ENCODE measurements at places on chromosomes 7 and 10. TPM values are rescaled to one million over a fixed set of nuclear protein-coding genes. Genes with fewer than 3 reads are reported as not detected.

DNA sequence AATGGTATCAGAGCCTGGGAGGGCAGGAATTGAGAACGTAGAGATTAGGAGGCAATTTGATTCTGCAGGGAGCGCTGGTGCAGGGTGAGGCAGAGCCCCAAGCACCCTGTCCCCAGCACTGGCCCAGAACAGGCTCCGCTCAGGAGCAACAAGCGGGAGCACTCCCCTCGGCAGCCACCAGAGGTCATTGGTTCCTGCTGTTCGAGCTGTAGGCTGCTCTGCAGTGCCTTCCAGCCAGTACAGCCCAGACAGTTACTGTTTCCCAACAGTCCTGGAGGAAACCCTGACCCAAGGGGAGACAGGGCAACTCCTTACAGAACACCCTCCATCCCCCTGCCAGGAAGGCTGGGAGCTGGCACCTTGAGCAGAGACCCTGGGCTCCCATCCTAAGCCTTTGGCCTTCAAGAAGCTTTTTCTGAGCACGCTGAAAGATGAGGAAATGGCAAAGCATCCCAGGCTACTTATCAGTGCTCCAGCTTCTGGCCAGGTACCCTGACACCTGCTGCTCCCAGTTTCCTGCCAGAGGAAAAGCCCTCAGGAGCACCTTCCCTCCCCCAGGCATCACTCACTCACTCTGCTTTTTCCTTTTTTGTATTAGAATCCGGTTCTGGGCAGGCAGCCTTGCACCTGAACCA lies 71.2 kb upstream of the EFCAB10 start:
- H3K27me3 ChIP-seq, result no peaks in the 10 kb centered on the region
- no peaks in the 10 kb centered on the region for H3K36me3 ChIP-seq
- H3K4me3 ChIP-seq, result no peak overlapping the region
- no peak overlapping the region for H3K27ac ChIP-seq
- DNase-seq, result peak; percentile 92
- peaks cover 48% of the 10 kb centered on the region for H3K4me1 ChIP-seq

- H3K27ac ChIP-seq, result no peak overlapping the region
- H3K4me1 ChIP-seq, result peaks cover 18% of the 10 kb centered on the region
- H3K27me3 ChIP-seq, result peaks cover 18% of the 10 kb centered on the region
- DNase-seq, result no peak
- no peak overlapping the region for H3K4me3 ChIP-seq
Measured at GRCh38 chr7:44262031-44262430, 61.3 kb downstream of the YKT6 start.

DNA sequence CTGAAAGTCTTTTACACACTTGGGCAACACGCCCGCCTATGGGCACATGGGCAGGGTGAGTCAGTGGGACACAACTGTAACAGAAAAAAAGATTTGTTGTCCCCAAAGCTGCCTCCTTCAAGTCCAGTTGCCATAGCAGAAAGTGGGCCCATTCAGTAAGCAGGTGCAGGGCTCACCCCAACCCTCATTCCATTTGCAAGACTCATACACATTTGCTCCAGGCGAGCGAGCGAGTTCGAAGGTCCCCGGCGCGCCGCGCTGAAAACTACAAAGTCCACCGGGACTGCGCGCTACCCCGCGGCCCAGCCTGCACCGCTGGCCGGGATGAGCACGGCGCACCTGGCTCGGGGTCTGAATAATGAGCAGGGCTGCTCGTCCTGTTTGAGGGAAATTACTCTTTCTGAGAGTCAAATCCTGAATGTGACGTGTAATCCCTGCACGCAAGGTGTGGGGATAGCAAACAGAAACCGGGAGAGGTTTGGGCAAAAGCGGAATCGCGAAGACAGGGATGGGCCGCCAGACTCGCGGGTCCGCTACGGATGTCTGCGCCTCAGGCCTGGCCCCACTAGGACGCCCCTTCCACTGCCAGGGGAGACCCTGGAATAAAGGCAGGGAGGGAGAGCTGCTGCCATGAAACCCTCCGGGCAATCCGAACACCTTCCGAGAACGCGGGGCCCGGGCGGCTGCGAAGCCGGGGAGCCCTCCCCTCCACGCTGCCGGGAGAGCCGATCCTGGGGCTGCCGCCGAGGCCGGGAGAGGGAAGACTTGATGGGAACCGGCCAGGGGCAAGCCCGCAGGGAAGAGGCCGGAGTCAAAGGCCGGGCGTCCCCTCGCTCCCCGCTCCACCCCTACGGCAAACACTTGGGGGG lies 982 bp downstream of the COBL start:
- H3K36me3 ChIP-seq, result no peaks in the 10 kb centered on the region
- peak overlapping the region; percentile 60 for H3K4me3 ChIP-seq
- peak overlapping the region; percentile 56 for H3K27ac ChIP-seq

LRRC17 gene
- total RNA-seq, result 2.1 TPM

CYP2C19 gene
- not detected for total RNA-seq

AKR1C4 gene
- total RNA-seq, result not detected

TAF5 gene
- total RNA-seq, result 6.8 TPM

Measured in sigmoid colon (tissue), 7 donors.